ENCODE measurements at places on chromosomes 16 and 17.

DNA sequence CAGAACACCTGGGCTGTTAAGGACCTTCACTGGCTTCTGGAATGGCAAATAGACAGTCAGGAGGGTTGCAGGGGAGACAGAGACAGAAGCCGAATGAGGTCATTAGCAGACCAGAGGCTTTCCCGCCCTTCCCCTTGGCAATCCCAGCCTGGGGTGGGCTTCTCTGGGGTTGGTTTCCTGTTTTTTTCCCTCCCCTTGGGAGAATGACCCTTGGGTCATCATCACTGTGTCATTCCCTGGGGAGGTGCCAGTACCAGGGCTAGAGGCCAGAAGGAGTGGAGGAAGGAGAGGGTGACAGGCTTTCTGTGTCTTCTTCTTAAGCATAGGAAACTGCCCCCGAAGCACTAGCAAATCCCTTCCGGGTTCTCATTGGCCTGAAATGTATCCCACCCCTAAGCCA is 42.9 kb upstream of the IL21R start:
- no peak for DNase-seq

DNA sequence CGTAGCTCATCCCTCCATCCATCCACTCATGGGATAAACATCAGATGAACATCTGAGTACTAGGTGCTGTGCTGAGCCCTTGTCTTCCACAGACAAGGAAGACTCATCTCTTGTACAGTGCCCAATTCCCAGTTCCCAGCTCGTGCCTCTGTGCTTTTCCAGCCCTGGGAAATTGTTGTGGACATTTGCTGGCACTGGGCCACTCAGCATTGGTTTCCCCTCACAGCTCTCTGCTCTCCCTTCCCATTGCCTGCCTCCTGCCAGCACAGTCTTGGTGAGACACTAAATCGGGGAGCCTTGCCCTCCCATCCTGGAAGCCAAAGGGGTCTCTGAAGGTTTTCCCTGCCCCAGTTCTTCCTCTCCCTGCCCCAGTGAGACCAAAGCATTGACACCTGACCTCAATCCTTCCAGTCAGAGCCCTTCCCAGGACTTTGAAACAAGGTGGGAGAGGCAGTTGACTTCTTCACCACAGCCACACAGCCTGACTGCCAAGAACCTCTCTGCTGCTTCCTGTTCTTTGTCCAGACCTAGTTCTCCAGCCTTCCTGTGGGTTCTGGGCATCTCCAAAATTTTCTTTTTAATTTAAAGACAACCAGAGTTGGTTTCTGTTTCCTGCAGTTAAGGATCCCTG is 50.2 kb downstream of the WSB1 start:
- DNase-seq = no peak

- no peak for DNase-seq
Observed at GRCh38 chr16:54280751-54281150, 5.8 kb downstream of the IRX3 start.

GRCh38 chr16:26827386-26827785 is 239.3 kb upstream of the C16orf82 start:
- DNase-seq = no peak

DNA sequence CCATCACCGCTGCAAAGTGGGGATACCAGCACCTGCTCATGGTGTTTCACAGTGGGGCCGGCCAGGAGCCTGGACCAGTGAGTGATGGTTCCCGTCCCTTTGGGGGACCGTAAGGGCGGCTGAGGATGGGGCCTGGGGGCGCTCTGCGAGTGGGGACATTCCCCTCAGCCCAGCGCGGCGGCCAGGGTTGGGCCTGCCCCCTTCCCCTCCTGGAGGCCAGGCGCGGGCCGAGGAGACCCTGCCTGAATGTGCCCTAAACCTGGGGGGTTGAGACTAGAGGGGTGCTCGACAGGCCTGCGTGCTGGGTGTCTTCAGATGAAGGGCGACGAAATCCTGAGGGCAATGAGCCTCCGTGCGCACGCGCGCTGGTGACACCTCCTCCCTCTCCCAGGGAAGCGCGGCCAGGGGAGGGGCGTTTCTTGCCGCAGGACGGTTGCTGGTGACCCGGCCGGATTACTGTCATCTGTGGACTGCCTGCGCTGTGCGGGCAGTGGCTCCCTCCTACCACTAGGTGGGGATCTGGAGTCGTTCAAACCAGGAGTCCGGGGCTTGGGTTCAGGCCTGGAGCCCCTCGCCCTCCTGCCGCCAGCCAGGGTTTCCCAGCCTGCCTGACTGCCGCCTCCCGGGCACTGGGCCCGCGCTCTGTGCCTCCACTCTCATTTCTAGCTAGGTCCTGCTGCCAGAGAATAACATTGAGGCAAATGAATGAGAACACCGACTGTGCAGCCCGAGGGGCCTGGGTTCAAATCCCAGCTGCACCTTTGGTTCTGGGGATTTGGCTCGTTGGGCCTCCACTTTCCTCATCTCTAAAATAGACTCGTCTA is 17.1 kb downstream of the TBX2 start:
- DNase-seq = peak; percentile 48

GRCh38 chr17:22454070-22454999 is 762.0 kb downstream of the KCNJ18 start:
- no peak for DNase-seq

DNA sequence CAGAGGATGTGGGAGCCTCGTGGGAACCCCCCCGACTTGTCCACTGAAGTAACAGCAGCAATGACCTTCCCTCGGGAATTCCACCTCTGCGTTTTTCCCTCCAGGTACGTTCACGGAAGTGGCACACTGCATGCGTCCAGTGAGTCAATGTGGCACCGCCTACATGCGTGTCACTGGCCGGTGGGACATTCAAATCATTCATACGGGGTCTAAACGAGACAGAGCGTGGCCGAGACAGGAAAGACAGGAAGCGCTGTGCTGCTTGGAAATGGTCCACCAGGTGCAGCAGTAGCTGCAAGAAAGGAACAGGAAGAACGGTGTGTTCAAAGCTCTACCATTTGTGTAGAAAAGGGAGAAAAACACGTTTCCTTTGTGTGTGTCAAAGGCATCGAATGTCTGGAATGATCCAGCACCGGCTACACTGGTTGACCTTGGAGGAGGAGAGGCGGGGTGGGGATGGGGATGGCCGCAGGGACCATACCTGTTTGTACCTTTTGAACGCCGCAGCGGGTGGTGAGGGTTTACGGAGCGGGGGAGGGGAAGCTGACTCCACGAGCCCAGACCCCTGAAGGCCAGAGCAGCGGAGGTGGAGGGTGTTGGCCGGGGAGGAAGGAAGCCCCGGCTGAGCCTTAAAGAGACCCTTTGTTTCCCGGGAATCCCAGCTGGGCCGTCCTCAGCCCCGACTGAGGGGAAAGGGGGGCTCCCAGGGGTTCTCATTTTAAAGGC is 1.7 kb upstream of the PGAP6 start:
- DNase-seq = peak; percentile 36

DNA sequence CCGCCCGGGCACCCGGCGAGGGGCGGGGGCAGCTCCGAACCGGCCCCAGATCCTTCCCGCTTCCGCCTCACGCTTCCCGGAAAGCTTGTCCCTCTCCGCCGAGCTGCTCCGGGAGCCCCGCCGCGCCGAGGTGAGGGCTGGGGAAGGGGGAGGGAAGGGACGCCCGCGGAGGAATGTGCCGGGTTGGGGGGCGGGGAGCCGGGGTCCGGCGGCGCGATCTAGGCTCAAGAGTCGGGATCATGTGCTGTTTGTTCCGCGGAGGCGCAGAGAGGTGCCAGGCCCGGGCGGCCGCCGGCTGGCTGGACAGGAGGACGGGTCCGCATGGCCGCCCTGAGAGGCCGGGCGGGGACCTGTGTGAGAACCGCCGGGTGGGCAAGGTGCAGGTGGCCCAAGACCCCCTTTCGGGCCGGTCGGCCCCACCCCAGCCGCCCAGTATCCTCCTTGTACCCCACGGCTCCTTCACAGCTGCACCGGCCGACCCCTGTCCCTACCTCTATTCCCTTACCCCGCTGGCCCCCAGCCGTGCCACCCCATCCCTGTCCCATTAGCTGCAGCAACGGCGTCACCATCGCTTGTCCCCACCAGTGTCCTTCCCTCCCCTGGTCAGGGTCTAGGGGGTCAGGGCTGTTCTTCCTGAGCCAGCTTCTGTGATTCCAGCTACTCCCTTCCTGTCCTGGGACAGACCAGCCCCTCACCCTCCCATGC is 429 bp downstream of the KIF1C start:
- no peak for DNase-seq

DNA sequence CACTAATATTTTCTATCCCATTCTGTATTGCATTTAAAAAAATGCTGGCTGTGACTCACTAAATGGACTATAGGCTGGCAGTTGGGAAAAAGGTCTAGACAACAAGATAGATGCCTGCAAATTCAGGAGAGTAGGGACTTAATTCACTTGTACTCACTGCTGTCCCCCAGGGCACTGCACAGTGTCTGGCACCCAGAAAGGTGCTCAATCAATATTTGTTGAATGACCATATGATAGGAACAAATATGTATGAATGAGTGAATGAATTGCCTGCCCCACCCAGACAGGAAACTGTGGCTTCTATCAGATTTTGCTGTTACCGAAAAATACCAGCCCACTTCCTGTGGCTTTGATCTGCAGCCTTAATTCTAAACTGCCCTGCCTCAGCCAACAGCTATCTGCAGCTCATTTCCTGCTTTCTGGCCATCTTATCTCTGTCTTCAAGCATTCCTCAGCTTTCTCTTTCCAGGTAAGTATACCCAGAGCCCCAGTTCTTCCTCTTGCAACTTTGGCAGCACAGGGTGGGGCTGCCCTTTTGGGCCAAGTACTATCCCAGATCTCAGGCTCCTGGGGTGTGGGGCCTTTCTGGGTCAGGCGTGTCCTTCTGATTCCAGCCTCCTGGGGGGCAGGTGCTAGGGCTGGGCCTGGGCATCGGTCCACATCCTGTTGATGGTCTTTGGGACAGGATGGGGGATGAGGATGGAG is 15.3 kb upstream of the TNS4 start:
- DNase-seq = peak; percentile 73

DNA sequence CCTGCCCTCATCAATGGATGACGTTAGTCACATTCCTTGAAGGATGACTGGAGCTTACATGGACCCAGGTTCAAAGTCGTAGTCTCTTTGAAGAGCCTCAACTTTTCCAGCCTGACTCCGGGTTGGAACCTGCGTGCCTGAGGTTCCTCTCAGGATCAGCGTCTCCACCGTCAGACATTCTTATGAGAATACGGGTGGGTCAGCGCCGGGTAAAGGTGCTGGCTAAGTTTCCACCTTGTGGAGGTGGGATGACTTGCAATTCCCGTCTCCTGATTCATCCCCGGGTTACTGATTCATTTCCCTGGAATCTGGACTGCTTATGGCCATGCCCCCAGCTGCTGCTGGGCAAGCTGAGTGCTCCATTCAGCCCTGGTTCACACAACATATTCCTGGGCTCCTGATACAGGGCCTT is 38.9 kb upstream of the CMIP start:
- no peak for DNase-seq
